ENCODE measurements at places on chromosomes 6 and 20. TPM values are rescaled to one million over a fixed set of nuclear protein-coding genes. Genes with fewer than 3 reads are reported as not detected.
A peak's percentile ranks its signal among the peaks of the same experiment; 100 is the strongest.

The LINC00237 gene
- not detected for total RNA-seq

The BPIFA1 gene
- not detected for total RNA-seq

The SLC24A3 gene
- not detected for total RNA-seq

The OR12D3 gene
- total RNA-seq, result not detected

The ZSCAN31 gene
- total RNA-seq, result 10.4 TPM

The PRRT1 gene
- total RNA-seq, result 1.3 TPM

The ZNF343 gene
- 13.4 TPM for total RNA-seq

DNA sequence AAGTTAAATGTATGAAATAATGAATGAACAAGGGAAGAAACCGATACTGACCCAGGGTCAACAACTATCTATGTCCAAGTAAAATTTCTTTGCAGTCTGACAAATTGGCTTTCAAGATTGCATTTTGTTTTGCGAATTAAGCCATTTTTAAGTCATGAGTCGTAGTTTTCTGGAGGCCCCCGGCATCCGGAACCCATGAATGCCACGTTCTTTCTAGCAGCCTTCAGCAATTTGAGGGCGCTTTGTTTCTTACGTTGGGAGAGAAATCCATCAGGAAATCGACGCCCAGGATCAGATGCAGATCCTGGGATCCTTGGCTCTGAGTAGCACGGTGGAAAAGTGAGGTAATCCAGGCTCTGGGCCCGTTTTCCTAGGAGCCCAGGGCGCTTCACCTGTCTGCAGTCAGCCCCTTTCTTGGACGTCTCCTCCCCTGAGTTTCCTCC, 309 bp upstream of the ABRACL start:
- peaks cover 9% of the 10 kb centered on the region for H3K4me1 ChIP-seq
- no peaks in the 10 kb centered on the region for H3K36me3 ChIP-seq
- H3K27ac ChIP-seq, result peak overlapping the region; percentile 76
- DNase-seq, result no peak

- no peak for DNase-seq
- H3K36me3 ChIP-seq, result no peaks in the 10 kb centered on the region
- H3K4me3 ChIP-seq, result no peak overlapping the region
- H3K27ac ChIP-seq, result no peak overlapping the region
Measured at GRCh38 chr6:3317741-3318211, 59.0 kb downstream of the PSMG4 start.

DNA sequence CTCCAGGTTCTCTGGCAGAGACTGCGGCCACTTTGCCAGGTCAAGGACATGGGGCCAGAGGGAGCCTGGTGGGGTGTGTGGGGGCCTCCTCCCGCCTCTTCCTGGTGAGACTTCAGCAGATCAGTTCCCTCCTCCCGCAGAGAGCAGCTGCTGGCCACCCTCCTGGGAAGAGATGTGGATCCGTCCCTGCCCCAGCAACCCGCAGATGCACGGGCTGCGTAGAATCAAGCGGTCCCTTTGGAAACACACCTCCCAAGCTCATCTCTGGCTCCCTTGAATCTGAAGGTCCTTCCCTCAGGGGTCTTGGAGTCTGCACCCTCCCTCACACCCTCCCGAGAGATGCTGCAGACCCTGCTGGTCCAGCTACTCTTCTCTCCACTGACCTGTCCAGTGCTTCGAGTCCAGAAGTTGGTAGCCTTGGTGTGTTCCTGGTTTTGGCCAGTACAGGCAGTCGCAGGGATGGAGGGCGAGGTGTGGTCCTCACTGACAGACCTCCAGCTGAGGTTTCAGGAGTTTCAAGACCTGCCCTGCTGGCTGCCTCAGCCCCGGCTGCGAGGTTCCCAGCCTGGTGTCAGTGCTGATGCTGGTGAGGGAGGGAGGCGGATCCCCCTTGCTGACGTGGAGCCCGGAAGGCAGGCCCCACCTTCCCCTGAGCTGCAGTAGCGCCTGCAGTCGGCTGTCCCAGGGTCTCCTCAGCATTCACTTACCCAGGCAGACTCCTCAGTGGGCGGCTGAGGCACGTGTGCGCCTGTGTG, at the start of gene NPBWR2:
Gene NPBWR2 (minus strand): TSS at position 585 of the 755 bp plus-strand sequence. CDS start 734 bp downstream, outside the sequence.
- no peaks in the 10 kb centered on the region for H3K36me3 ChIP-seq
- H3K27me3 ChIP-seq, result no peaks in the 10 kb centered on the region
- H3K27ac ChIP-seq, result no peak within 1 kb of the TSS
- H3K4me1 ChIP-seq, result no peaks in the 10 kb centered on the region
- DNase-seq, result no peak
- H3K4me3 ChIP-seq, result no peak within 1 kb of the TSS

DNA sequence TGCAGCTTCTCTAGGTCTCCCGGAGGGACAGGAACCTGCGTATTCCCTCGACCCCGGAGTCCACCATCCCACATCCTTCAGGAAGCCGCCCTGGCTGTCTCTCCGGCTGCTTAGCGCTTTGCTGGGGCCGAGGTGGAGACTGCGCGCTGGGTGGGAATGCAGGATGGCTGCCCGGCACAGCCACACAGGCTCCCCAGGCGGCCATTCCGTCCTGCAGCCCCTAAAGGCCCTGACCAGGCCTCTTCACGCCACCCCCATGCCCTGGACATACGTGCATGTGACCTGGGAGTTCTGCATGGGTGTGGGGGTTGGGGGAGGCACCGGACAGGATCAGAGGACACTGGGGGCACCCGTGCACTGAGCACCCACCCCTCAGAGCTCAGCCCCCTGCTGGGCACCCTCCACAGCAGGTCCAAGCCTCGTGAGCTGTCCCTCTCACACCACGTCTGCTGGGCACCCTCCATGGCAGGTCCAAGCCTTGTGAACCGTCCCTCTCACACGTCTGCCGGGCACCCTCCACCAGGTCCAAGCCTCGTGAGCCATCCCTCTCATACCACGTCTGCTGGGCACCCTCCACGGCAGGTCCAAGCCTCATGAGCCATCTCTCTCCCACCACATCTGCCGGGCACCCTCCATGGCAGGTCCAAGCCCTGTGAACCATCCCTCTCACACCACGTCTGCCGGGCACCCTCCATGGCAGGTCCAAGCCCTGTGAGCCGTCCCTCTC, 40.4 kb upstream of the CHRNA4 start:
- H3K27ac ChIP-seq, result no peak overlapping the region
- no peaks in the 10 kb centered on the region for H3K36me3 ChIP-seq
- H3K27me3 ChIP-seq, result no peaks in the 10 kb centered on the region
- no peak for DNase-seq

GRCh38 chr6:39822846-39823815, 31.0 kb downstream of the DAAM2 start:
- no peaks in the 10 kb centered on the region for H3K27me3 ChIP-seq
- no peak overlapping the region for H3K4me3 ChIP-seq
- DNase-seq, result no peak
- no peaks in the 10 kb centered on the region for H3K4me1 ChIP-seq
- H3K27ac ChIP-seq, result no peak overlapping the region
- H3K36me3 ChIP-seq, result no peaks in the 10 kb centered on the region

DNA sequence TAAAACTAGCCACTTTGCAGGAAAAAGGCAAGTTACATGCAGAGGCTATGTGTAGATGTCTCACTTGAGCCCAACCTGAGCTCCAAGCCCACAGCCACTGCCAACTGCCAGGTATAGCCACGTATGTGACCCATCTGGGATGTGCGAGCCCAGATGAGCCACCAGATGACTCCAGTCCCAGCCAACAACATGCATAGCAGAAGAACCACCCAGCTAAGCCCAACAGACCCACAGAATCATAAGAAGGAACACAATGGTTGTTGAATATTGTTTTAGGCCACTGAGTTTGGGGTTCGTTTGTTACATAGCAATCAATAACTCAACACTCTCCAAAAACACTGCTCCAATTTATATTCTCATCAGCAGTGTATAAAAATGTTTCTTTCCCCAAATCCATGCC, 16.3 kb downstream of the FAM50B start:
- H3K36me3 ChIP-seq, result no peaks in the 10 kb centered on the region
- H3K27ac ChIP-seq, result no peak overlapping the region
- no peaks in the 10 kb centered on the region for H3K27me3 ChIP-seq
- no peaks in the 10 kb centered on the region for H3K4me1 ChIP-seq
- no peak for DNase-seq

GRCh38 chr6:168647271-168647670, 206.3 kb downstream of the SMOC2 start:
- H3K4me3 ChIP-seq, result no peak overlapping the region
- peaks cover 23% of the 10 kb centered on the region for H3K27me3 ChIP-seq
- no peak for DNase-seq
- H3K27ac ChIP-seq, result no peak overlapping the region
- peaks cover 13% of the 10 kb centered on the region for H3K4me1 ChIP-seq

DNA sequence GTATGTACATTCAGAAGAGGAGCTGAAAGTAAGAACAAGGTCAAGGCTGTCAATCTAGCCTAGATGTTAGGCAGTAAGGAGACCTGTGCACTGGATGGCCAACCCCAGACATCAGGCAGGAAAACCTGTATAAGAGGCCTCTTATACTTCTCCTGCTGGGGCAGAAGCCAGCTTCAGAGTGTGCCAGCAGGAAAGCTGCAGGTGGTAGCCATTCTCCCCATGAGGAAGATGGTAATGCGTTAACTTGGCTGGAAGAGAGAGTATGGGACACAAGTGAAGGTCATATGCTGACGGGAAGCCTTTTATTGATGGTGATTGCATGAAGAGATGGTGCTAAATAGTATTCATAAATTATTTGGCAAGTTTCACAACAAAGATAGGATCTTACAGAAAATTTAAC, 20.6 kb downstream of the NHLRC1 start:
- no peaks in the 10 kb centered on the region for H3K4me1 ChIP-seq
- no peaks in the 10 kb centered on the region for H3K36me3 ChIP-seq
- DNase-seq, result no peak
- no peak overlapping the region for H3K27ac ChIP-seq

- DNase-seq, result peak; percentile 95
- peak within 1 kb of the TSS; percentile 83 for H3K4me3 ChIP-seq
- no peaks in the 10 kb centered on the region for H3K36me3 ChIP-seq
Measured at GRCh38 chr20:45362804-45363610, at the start of gene SYS1. SYS1 (plus strand) TSS chr20:45363156; CDS start chr20:45363532, 376 bp downstream.

DNA sequence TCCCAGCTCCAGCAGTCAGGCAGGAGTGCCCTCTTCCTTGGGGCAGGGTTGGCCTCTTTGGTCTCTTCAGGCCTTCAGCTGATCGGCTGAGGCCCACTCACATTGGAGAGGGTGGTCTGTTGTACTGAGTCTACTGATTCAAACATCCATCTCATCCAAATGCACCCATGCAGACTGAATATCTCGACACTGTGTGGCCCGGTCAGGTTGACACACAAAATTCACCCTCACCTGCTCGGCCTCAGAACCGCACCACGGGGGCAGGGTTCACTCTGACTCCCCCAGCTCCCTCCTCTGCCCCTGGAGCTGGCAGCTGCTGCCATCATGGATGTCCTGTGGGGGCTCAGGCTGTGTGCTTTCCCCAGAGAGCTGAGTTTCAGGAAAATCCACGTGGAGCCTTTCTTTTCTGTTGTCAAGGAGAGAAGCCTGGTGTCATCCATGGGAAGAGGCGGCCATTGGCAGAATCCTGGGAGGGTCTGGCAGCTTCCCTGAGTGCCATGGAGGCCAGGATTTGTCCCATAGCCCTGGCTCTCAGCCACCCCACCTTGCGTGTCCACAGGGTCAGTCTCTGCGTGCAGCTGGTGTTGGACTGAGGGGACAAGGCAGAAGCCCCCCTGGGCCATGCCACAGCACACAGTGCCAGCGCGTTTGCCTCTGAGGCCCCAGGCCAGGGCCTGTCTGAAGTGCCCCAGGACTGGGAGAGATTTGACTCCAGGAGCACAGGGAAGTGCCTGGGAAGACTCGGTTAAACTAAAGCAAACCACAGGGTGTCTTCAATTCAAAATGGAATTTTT, 114.1 kb downstream of the ERMARD start:
- DNase-seq, result no peak
- H3K4me1 ChIP-seq, result no peaks in the 10 kb centered on the region
- no peaks in the 10 kb centered on the region for H3K27me3 ChIP-seq
- no peak overlapping the region for H3K27ac ChIP-seq
- no peak overlapping the region for H3K4me3 ChIP-seq

GRCh38 chr6:76697585-76697984, 625.1 kb upstream of the IMPG1 start:
- no peaks in the 10 kb centered on the region for H3K36me3 ChIP-seq
- no peak overlapping the region for H3K4me3 ChIP-seq
- DNase-seq, result no peak
- H3K4me1 ChIP-seq, result peaks cover 4% of the 10 kb centered on the region
- H3K27me3 ChIP-seq, result no peaks in the 10 kb centered on the region

DNA sequence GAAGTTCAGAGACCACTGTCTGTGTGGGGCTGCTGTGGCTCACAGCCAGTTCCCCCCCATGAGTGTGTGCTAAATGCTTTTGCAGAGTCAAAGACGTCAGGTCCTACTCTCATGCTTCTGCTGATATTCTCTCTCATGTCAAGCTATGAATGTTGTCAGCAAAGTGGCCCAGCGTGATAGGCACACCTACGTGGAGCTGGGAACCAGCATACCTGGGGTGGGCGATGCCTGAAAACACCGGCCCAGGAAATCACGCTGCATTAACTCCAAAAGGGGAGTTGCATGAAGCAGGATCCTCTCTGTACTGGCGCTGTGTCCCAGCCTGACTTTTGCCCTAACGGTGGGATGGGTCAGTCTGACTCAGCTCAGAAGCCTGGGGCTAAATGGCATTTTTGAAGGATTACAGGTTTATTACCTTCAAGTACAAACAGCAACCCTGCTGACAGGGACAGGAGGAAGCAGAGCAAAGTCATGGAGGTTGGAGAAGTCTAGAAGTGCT, 9.0 kb upstream of the MRPS10 start:
- peak overlapping the region; percentile 2 for H3K4me3 ChIP-seq
- peak overlapping the region; percentile 100 for H3K27ac ChIP-seq
- 0 out of 2 replicates have a peak, but pooled peaks cover 2% of the 10 kb centered on the region for H3K36me3 ChIP-seq
- peak; percentile 93 for DNase-seq
- H3K4me1 ChIP-seq, result peaks cover 87% of the 10 kb centered on the region

DNA sequence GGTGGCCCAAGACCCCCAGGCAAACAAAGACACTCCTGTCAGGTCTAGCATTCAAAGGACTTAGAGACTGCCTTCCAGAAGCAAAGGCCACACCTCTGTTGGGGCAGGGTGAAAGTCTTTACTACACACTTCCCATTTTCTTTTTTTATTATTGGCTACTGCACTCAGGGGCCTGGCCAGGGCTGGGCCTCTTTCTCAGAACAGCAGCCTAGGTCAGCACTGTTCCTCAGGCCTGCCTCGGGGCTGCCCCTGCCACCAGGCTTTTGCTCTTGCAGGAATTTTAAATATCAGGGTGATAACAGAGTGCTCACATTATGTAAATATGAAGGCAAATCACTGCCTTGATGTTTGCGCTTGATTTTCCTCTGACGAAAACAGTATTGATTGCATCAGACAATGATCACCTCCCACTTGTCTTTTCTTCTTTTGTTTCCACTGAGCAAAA, 18.5 kb downstream of the GSTA4 start:
- no peak overlapping the region for H3K27ac ChIP-seq
- no peak for DNase-seq
- no peaks in the 10 kb centered on the region for H3K27me3 ChIP-seq
- H3K4me3 ChIP-seq, result no peak overlapping the region

- H3K27ac ChIP-seq, result no peak overlapping the region
- H3K36me3 ChIP-seq, result no peaks in the 10 kb centered on the region
- no peaks in the 10 kb centered on the region for H3K27me3 ChIP-seq
- no peak overlapping the region for H3K4me3 ChIP-seq
Measured at GRCh38 chr6:89518352-89519055, 85.6 kb downstream of the ANKRD6 start.

- H3K27ac ChIP-seq, result peak overlapping the region; percentile 100
- H3K27me3 ChIP-seq, result no peaks in the 10 kb centered on the region
Measured at GRCh38 chr6:26021001-26021349, 58.4 kb downstream of the TRIM38 start.
